ENCODE measurements at places on chromosomes 1 and 21.

DNA sequence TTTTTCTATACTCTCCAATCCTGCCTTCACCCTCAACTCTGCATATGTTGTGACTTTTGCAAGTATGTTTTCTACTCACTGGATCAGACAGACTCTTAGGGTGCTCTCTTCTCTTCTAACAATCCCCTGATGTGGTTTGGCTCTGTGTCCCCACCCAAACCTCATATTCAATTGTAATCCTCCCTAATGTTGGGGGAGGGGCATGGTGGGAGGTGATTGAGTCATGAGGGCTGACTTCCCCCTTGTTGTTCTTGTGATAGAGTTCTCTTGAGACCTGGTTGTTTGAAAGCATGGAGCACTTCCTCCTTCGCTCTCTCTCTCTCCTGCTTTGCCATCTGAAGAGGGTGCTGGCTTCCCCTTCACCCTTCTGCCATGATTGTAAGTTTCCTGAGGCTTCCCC, 148.9 kb upstream of the IGSF21 start:
- DNase-seq: no peak

DNA sequence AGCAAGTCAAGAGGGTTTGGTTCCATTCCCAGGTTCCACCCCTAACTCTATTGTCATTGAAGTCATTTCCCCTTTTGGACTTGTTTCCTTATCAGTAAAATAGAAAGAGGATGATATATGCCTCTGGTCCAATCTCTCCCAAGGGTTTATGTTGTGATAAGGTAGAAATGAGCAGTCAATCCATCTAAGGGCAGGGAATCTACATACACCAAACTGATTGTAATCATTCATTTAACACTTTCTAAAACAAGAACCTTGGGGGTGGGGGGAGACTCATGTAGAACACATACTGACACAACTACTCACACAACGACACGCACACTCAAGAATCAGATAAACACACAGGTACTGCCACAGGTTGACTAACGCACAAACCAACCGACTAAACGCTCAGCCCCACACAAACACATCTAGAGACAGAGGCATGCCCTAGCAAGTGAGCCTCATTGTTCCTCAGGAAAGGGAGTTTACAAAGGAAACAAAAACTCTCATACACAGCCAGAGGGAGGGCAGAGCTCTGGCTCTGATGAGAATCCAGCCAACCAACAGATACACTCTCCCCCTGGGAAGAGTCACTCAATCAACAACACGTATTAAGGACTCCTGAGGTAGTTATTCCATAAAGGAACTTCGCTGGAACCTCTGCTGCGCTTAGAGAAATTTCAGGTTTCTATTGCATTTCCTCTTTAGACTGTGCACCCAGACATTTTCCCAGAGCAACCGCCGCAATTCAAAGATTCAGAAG, 1.0 kb downstream of the F11R start:
- no peak for DNase-seq

- DNase-seq: no peak
Observed at GRCh38 chr1:74280642-74281396, 45.6 kb downstream of the TNNI3K start.

GRCh38 chr21:43634618-43635017, 24.7 kb downstream of the HSF2BP start:
- DNase-seq: no peak

DNA sequence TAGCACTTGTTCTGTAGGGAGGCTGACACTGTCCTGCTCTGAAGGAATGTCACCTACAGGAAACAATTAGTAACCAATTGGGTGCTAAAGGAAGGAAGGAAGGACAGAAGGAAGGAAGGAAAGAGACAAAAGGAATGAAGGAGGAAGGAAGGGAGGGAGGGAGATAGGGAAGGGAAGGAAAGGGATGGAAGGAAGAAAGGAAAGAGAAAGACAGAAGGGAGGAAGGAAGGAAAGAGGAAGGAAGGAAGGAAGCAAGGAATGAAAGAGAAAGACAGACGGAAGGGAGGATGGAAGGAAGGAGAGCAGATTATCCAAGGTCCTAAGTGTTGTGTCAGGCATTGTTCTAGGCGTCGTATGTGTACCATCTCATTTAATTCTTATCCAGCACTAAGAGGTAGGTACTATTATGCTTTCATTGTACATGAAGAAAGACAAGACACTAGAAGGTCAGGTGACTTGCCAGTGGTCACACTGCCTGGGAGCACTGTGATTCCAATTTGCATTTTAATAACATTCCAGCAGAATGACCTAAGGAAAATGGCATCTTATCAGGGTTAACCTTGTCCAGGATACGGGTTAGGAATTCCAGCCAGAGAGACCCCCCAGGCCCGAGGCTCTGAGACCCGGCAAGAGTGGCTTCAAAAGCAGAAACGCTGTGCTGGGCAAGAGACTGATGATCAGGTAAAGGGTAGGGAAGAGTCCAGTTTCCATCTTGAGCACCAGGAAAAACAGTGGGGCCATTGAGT, 29.6 kb downstream of the CLIC6 start:
- DNase-seq: no peak

DNA sequence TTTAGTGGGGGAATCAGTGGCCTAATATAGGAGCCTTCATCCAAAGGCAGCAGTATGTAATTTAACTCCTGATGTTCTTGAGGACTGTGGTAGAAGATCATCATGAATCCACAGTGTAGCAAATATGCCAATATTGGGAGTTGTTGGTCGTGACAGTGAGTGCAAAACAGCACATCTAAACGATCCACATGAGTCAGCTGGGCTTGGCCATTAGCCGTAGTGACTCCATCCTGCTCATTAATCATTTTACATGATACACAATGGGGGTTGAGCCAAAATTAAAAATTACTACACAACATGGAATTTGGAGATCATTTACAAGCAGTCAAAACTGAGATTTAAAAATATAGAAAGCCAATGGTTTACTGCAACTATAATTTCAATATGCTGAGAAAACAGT, 653.9 kb upstream of the CAMK1G start:
- DNase-seq: no peak
